ENCODE measurements at places on chromosomes 6 and 20. TPM values are rescaled to one million over a fixed set of nuclear protein-coding genes. Genes with fewer than 3 reads are reported as not detected.

- DNase-seq = no peak
- H3K4me1 ChIP-seq = peaks cover 20% of the 10 kb centered on the region
- no peak overlapping the region for H3K4me3 ChIP-seq
- H3K27ac ChIP-seq = no peak overlapping the region
Measured at GRCh38 chr20:63556873-63557478, 3.0 kb downstream of the FNDC11 start.

DNA sequence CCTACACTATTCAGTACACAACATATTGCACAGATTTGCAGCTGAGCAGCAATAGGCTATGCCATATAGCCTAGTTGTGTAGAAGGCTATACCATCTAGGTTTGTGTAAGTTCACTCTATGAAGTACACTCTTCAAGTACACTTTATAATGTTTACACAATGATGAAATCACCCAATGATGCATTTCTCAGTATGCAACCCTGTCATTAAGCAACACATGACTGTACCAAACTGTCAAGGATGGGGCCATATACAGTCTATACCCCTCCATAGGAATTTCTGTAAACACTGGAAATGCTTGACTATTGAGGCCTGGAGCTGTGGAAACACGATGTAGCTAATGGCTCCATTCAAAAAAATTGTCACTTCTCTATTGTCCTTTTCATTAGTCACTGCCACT lies 535.4 kb downstream of the EPM2A start:
- H3K36me3 ChIP-seq = no peaks in the 10 kb centered on the region
- no peak overlapping the region for H3K4me3 ChIP-seq
- H3K27ac ChIP-seq = no peak overlapping the region

The ULBP3 gene
- 1.8 TPM for total RNA-seq

The CCN6 gene
- total RNA-seq = not detected

The ZNF311 gene
- total RNA-seq = 0.40 TPM

DNA sequence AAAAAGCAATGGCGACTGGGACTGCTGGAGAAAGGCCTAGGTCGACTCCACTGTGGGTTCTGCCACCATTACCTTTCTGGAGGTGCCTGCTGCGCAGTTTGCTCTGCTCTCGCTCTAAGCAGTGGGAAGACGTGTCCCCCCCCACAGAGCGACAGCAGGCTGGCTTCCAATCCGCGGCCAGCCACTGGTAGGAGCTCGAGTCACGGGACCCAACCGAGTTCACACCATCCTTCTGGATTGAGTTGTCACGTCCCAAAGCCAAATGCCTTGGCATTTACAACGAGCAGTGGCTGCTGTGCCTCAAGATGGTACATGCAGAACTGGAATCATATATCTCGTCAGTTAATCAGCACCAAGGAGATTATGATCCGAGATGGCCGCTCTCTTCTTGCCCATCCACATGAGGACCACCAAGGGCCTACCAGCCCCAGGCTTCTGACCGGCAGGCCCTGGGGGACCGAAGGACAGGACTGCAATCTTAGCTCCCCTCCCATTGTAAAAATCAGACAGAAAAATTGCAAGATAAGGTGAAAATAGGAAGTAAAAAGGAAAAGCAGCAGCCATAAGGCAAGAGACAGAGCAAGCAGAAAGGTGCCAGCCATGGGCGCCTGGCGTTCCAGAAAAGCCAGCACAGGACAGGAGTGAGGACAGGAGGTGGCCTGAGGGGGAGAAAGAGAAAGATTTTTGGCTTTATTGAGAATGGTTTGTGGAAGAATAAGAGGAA lies 74.4 kb downstream of the TRAM2 start:
- no peaks in the 10 kb centered on the region for H3K36me3 ChIP-seq
- no peak overlapping the region for H3K27ac ChIP-seq
- H3K4me3 ChIP-seq = no peak overlapping the region
- H3K4me1 ChIP-seq = no peaks in the 10 kb centered on the region
- no peaks in the 10 kb centered on the region for H3K27me3 ChIP-seq
- DNase-seq = no peak

- H3K27me3 ChIP-seq = peaks cover 19% of the 10 kb centered on the region
- H3K36me3 ChIP-seq = no peaks in the 10 kb centered on the region
- no peak overlapping the region for H3K4me3 ChIP-seq
- H3K27ac ChIP-seq = no peak overlapping the region
- no peaks in the 10 kb centered on the region for H3K4me1 ChIP-seq
Measured at GRCh38 chr6:116019428-116019827, 41.3 kb downstream of the FRK start.

- H3K27me3 ChIP-seq = peaks cover 3% of the 10 kb centered on the region
- H3K4me3 ChIP-seq = no peak overlapping the region
- H3K4me1 ChIP-seq = peaks cover 3% of the 10 kb centered on the region
- H3K36me3 ChIP-seq = no peaks in the 10 kb centered on the region
- no peak overlapping the region for H3K27ac ChIP-seq
Measured at GRCh38 chr20:51334609-51335008, 207.9 kb downstream of the NFATC2 start.

- H3K4me1 ChIP-seq = no peaks in the 10 kb centered on the region
- H3K27ac ChIP-seq = no peak overlapping the region
- no peaks in the 10 kb centered on the region for H3K36me3 ChIP-seq
- no peak overlapping the region for H3K4me3 ChIP-seq
Measured at GRCh38 chr6:88575536-88575935, 387.9 kb downstream of the RNGTT start.

GRCh38 chr20:57464642-57465211 lies 60.2 kb downstream of the CTCFL start:
- no peak overlapping the region for H3K27ac ChIP-seq
- H3K4me1 ChIP-seq = peaks cover 2% of the 10 kb centered on the region
- no peak overlapping the region for H3K4me3 ChIP-seq
- H3K36me3 ChIP-seq = no peaks in the 10 kb centered on the region

DNA sequence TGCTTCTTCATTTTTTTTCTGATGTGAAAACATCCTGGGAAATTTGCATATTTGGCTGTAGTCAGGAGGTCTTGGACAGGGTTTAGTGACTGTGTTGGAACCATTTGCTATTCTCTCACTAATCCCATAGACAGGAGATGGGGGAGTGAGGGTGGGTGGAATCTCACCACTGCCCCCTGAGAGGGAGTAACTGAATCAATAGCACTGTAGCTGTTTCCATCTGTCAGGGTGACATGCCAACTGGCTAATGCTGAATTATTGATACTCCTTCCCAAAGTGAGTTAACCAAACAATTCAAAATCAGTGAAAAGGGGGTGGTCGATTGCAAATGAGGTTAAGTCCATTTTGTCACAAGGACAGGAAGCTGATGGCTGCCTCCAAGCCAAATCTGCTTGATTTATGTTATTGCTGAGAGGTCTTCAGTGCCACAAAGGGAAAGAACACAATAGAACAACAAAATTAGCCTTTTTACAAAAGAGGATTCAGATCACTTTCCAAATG lies 55.1 kb upstream of the B3GAT2 start:
- no peaks in the 10 kb centered on the region for H3K4me1 ChIP-seq
- H3K27ac ChIP-seq = no peak overlapping the region
- no peaks in the 10 kb centered on the region for H3K36me3 ChIP-seq
- no peak for DNase-seq
- H3K27me3 ChIP-seq = peaks cover 6% of the 10 kb centered on the region

The PAK5 gene
- not detected for total RNA-seq

DNA sequence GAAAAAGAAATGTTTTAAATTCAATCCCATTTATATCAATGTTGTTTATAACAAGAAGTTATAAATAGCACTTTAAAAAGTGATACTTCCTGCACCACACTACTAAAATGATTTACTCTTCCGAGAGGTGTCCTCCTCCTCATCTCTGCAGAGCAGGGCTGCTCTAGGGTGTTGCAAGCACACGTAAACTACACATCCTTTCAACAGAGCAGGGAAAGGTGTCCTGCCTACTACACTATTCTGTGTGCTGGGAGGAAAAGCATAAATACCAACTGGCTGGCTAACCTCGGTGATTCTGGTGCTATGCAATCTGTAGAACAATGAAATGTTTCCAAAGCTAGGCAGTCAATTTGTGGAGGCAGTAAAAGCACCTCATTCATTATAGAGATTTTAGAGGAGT lies 89.5 kb upstream of the MAP7 start:
- H3K4me3 ChIP-seq = no peak overlapping the region
- H3K36me3 ChIP-seq = peaks cover 6% of the 10 kb centered on the region
- H3K27me3 ChIP-seq = no peaks in the 10 kb centered on the region
- DNase-seq = no peak
- no peaks in the 10 kb centered on the region for H3K4me1 ChIP-seq
- no peak overlapping the region for H3K27ac ChIP-seq

GRCh38 chr20:39048000-39048696 lies 86.0 kb downstream of the DHX35 start:
- peak; percentile 79 for DNase-seq
- peaks cover 9% of the 10 kb centered on the region for H3K4me1 ChIP-seq
- H3K27ac ChIP-seq = no peak overlapping the region

GRCh38 chr6:155351273-155352129 lies 37.2 kb upstream of the TFB1M start:
- H3K36me3 ChIP-seq = peaks cover 3% of the 10 kb centered on the region
- H3K4me1 ChIP-seq = no peaks in the 10 kb centered on the region
- H3K27me3 ChIP-seq = no peaks in the 10 kb centered on the region
- DNase-seq = no peak
- H3K27ac ChIP-seq = no peak overlapping the region

DNA sequence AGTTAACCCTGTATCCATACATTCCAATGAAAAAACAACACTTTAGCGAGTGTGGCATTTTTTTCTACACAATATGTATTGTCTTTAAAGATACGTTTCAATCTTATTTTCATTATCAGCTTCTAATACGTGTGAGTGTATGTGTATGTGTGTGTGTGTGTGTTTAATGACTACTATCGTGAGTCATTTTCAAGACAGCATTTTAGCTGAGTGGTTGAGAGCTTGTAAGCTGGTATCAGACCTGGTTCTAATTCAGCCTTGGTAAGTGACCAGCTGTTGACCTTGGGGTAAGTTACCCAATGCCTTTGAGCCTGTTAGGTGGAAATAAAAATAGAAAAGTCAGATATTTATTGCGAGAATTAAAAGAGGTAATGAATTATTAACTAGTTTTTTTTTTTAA lies 320.0 kb upstream of the NT5E start:
- no peaks in the 10 kb centered on the region for H3K36me3 ChIP-seq
- H3K27me3 ChIP-seq = no peaks in the 10 kb centered on the region
- H3K4me1 ChIP-seq = no peaks in the 10 kb centered on the region
- DNase-seq = no peak
- no peak overlapping the region for H3K4me3 ChIP-seq

DNA sequence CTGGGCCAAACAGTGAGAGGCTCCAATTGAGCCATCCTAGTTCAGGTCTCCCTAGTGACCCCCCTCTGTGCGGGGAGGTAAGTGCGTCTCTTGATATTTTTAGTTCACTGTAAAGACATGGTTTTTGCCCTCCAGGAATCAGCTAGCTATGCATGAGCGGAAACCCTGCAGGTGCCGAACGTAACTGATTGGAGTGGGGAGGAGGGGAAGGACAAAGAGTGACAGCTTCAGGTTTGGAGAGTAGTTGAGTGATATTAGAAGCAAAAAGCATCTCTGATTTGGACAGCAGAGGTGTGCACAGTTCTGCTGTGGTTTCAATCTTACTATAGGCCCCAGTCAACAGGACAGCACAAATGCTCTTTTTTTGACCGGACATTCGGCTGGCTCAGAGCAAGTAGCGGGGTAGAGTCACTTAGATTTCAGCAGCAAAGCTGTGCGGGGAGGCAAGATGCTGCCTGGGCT lies 31.8 kb downstream of the TBC1D7 start:
- H3K27ac ChIP-seq = no peak overlapping the region
- DNase-seq = no peak
- no peak overlapping the region for H3K4me3 ChIP-seq
- H3K4me1 ChIP-seq = no peaks in the 10 kb centered on the region

The SPDEF gene
- 0.13 TPM for total RNA-seq

DNA sequence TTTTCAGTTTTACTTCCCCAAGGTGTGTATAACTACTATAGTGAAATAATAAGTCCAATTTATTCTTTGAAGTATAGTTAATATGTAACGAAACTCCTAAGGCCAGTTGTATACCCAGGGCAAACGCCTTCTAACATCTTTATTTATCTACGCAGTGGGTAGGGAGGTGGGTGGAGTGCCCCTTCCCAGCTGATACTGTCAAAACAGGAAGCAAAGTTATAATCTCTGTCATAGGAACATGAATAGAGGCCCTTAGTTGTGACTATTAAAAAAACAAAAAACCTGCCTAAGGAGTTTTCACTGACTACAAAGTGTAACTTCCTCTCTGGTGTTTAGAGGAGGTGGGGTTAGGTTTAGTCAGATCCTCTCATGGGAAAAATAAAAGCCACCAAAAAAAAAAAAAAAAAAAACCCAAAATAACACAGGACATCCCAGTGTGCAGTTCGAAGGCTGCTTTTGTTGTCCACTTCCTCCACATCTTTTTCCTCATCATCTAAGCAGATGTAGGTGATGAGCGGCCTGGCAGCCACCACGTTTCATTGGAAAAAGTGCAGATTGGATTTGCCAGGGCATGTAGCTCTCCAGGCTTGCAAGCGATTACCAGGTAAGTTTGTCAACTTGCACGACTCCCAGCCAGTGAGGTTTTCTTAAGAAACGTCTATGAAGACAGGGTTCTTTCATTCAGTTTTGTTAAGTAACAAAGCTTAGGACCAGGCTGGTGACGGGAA lies 58.7 kb downstream of the UTRN start:
- peaks cover 32% of the 10 kb centered on the region for H3K36me3 ChIP-seq
- DNase-seq = peak; percentile 63
- H3K27ac ChIP-seq = peak overlapping the region; percentile 91
- H3K4me3 ChIP-seq = peak overlapping the region; percentile 90
- peaks cover 67% of the 10 kb centered on the region for H3K4me1 ChIP-seq
- H3K27me3 ChIP-seq = no peaks in the 10 kb centered on the region

- no peak overlapping the region for H3K27ac ChIP-seq
- no peak for DNase-seq
- H3K27me3 ChIP-seq = peaks cover 43% of the 10 kb centered on the region
Measured at GRCh38 chr20:10679269-10679668, 5.5 kb upstream of the JAG1 start.

The RAET1E gene
- total RNA-seq = not detected

The MATN4 gene
- total RNA-seq = not detected

DNA sequence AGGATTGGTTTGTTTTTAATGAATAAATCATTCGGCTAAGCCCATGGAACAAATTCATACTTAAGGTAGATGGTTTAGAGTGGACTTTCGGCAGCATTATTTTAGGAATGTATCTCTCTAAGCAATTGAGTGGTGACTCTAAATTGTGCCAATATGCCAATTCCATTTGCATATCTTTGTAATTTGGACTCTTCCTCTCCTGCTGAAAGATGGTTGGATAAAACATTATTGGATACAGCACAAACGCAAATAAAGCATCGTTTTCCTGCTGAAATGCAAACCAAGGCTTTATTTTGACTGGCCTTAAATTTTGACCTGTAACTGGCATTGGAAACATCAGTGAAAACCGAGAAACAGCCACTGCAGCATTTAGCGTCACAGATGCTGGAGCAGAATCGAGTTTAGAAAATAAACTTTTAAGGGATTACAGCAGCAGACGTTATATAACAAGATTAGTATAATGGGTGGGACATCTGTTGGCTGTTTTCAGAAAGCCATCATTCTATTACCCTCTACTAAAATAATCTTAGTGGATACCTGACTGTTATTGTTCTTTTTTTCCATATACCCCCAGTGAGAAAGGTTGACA lies 726.0 kb downstream of the KIF16B start:
- no peaks in the 10 kb centered on the region for H3K36me3 ChIP-seq
- no peaks in the 10 kb centered on the region for H3K4me1 ChIP-seq
- no peaks in the 10 kb centered on the region for H3K27me3 ChIP-seq
- H3K27ac ChIP-seq = no peak overlapping the region
- no peak overlapping the region for H3K4me3 ChIP-seq
- DNase-seq = no peak
